Islet precursor cell (in vitro differentiated cells): ENCODE measurements at places on chromosomes 12 and 14.

- peak; percentile 73 for DNase-seq
Measured at GRCh38 chr14:33165144-33165925, 226.7 kb downstream of the NPAS3 start.

DNA sequence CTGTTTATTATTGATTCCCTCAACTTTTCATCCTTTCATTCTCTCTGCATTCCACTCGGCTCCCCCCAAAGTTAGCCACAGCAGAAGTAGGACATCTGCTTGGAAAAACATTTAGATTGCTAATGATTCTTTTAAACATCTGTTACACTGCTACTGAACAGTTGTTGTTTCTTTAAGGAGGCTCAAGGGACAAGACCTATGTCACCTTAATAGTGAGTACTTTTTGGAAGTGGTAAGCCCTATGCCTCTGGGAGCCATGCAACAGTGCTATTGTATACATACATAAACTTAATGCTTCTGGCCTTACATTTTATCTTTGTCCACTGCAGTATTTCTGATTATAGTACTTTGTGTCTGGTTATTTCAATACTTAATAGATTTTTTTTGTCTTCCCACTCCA lies 628.2 kb upstream of the FOXG1 start:
- no peak for DNase-seq

GRCh38 chr14:50954811-50955372 lies 10.6 kb upstream of the PYGL start:
- DNase-seq = no peak

- DNase-seq = no peak
Measured at GRCh38 chr14:97177016-97177415, 379.8 kb downstream of the VRK1 start.

DNA sequence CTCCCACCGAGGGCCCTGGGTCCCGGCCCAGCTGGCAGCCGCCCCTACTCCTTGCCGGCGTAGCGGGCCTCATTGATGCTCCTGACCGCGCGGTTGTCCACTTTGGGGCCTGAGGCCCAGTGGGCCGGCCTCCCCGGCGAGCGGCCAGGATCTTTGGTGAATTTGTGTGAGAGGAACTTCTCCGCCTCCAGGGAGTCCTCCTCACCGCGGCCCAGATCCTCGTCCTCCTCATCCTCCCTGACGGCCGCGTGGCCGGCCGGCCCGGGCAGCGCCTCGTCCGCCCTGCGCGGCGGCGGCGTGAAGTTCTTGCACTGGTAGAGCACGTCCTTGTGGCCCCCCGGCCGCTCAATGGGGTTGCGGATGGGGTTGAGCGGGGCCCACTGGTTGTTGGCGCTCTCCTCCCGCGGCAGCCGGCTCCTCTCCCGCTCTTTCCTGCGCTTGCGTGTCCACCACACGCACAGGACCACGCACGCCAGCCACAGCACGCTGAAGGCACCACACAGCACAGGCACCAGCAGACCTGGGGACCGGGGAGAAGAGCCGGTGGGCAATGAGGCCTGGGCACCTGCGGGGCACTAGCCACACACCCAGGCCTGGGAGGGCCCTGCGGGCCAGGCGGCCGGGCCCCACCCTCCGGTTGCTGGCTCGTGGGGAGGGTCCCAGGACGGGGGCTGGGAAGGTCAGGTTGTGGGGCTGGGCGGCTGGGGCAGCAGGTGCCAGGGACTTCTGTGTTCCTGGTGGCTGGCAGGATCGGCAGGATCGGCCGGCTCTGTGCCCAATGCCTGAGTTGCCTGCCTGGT lies 25.7 kb downstream of the JAG2 start:
- peak; percentile 49 for DNase-seq
